Activated naive CD8-positive, alpha-beta T cell treated with anti-CD3 and anti-CD28 coated beads, Interleukin-2, amount 50 U/mL, for 16 hours (primary cell): ENCODE measurements at places on chromosomes 5 and 9.

DNA sequence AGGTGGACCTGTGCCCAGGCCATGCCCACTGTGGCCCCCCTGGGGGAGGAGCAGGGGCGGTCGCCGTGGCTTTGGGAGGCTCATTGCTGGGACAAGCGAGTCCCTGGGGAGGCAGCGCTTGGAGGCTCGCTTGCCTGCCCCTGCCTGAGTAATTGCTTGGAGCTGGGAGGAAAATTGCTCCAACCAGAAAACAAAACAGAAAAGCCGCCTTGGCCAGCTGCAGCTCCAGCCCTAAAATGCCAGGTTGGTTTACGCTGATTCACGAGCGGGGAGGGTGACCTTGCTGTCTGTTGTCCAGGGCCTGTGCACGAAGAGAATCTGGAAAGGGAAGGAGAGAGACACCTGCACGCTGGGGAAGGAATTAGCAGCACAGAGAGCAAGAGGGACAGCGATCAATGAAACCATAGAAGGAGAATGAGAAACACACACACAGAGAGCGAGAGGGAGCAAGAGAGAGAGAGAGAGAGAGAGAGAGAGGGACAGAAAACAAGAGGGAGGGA lies 25.3 kb downstream of the NTNG2 start:
- DNase-seq: no peak

GRCh38 chr9:21523021-21524014 lies 41.2 kb upstream of the IFNE start:
- DNase-seq: no peak

- no peak for DNase-seq
Observed at GRCh38 chr5:77012601-77013000, 17.6 kb upstream of the AGGF1 start.

GRCh38 chr5:855771-856530 lies 5.2 kb upstream of the ZDHHC11 start:
- DNase-seq: no peak
